ENCODE measurements at places on chromosomes 2 and 18.

- DNase-seq = no peak
These were observed 266.5 kb downstream of the NEDD4L start for GRCh38 chr18:58310517-58310916.

GRCh38 chr2:155442088-155442487 is 743.6 kb downstream of the KCNJ3 start:
- DNase-seq = no peak

DNA sequence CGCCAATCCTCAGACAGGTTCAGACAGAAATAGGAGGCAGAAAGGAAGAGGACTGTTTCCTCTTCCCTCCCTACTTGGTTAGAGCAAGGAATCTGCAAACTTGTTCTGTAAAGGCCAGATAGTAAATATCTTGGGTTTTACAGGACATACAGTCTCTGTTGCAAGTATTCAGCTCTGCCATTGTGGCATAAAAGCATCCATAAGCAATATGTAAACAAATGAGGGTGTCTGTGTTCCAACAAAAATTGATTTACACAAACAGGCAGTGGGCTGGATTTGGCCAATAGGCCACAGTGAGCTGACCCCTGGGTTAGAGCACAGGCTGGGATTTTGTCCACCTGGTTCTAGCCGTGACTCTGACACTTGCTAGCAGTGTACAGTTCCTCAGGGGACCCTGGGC is 89.4 kb downstream of the NRP2 start:
- DNase-seq = no peak

GRCh38 chr2:238100049-238100820 is at the start of gene ESPNL:
ESPNL (plus strand) TSS chr2:238100340; CDS start chr2:238100420, 80 bp downstream.
- DNase-seq = no peak

- DNase-seq = no peak
These were observed 61.7 kb downstream of the MAP4K4 start for GRCh38 chr2:101759162-101759561.

All from hypothalamus (tissue), 51 donors.